ENCODE measurements at places on chromosomes 4 and X. TPM values are rescaled to one million over a fixed set of nuclear protein-coding genes. Genes with fewer than 3 reads are reported as not detected.

SEC31A gene
- 98.7 TPM for polyA plus RNA-seq

FREM3 gene
- polyA plus RNA-seq = not detected

TMPRSS11B gene
- polyA plus RNA-seq = 0.06 TPM

ZCCHC12 gene
- polyA plus RNA-seq = not detected

GABRQ gene
- polyA plus RNA-seq = not detected

CASP6 gene
- polyA plus RNA-seq = 5.7 TPM

ARMCX1 gene
- polyA plus RNA-seq = 15.2 TPM

DOK7 gene
- polyA plus RNA-seq = 59.1 TPM

FGFR3 gene
- polyA plus RNA-seq = 1.1 TPM

HELT gene
- not detected for polyA plus RNA-seq

FAAH2 gene
- polyA plus RNA-seq = 0.80 TPM

LUZP4 gene
- polyA plus RNA-seq = not detected

ANK2 gene
- polyA plus RNA-seq = 30.7 TPM

Data from heart left ventricle (tissue), 16 donors.